ENCODE measurements at places on chromosomes 1 and 21. TPM values are rescaled to one million over a fixed set of nuclear protein-coding genes. Genes with fewer than 3 reads are reported as not detected.

The SRP9 gene
- 199 TPM for total RNA-seq

The ATP1A4 gene
- not detected for total RNA-seq

The TAF12 gene
- total RNA-seq, result 24.0 TPM

The EPHA2 gene
- 112 TPM for total RNA-seq

The PRRX1 gene
- 0.25 TPM for total RNA-seq

The NIT1 gene
- total RNA-seq, result 8.6 TPM

The ARHGAP30 gene
- total RNA-seq, result not detected

The SEMA6C gene
- 6.2 TPM for total RNA-seq

The OR2L5 gene
- not detected for total RNA-seq

The TAS1R1 gene
- total RNA-seq, result 0.13 TPM

The UBE2Q1 gene
- 32.0 TPM for total RNA-seq

The SLFNL1 gene
- 0.25 TPM for total RNA-seq

The SPRR1B gene
- total RNA-seq, result not detected

The LRRC39 gene
- total RNA-seq, result not detected

The VCAM1 gene
- total RNA-seq, result 2.9 TPM

The NECAP2 gene
- 145 TPM for total RNA-seq

The TSACC gene
- total RNA-seq, result not detected

The FMOD gene
- total RNA-seq, result 63.0 TPM

Measured in dermis microvascular lymphatic vessel endothelial cell (primary cell).